Ascending aorta (tissue), 2 donors: ENCODE measurements at places on chromosomes 3 and 15. TPM values are rescaled to one million over a fixed set of nuclear protein-coding genes. Genes with fewer than 3 reads are reported as not detected.
A peak's percentile ranks its signal among the peaks of the same experiment; 100 is the strongest.

DNA sequence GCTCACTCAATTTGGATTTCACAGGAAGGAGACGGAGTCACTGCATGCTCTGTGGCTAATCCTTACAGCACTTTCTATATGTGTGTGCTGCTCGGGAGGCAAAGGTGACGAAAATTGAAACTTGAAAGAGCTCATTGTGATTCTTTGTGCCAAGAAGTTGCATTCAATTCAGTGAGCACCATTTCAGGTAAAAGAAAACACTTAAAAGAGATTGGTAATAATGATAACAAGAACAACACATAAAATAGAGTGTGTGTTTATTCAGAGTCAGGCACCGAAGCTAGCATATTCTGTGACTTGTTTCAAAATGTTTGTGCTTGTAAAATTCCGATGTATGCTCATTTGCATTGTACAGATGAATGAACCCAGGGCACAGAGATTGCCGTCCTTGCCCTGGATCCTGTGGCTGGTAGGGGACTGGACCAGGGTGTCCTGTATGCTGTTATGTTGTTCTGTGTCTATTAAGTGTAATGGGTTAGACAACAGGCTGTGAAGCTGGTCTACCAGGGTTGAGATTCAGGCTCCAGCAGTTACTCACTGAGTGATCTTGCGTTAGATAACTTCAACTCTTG, 193.3 kb upstream of the PROK2 start:
- no peak for DNase-seq

GRCh38 chr3:38039899-38040261, 872 bp downstream of the DLEC1 start:
- DNase-seq = peak; percentile 59

GRCh38 chr3:195823999-195824398, 12.3 kb upstream of the MUC4 start:
- no peak for DNase-seq

GRCh38 chr3:54966979-54967378, 39.1 kb upstream of the LRTM1 start:
- no peak for DNase-seq

GRCh38 chr3:106371221-106371970, 502.6 kb upstream of the CBLB start:
- no peak for DNase-seq

- DNase-seq = no peak
Observed at GRCh38 chr3:22156868-22157267, 405.9 kb upstream of the ZNF385D start.

GRCh38 chr3:119322021-119322834, 28.0 kb downstream of the ARHGAP31 start:
- no peak for DNase-seq

DNA sequence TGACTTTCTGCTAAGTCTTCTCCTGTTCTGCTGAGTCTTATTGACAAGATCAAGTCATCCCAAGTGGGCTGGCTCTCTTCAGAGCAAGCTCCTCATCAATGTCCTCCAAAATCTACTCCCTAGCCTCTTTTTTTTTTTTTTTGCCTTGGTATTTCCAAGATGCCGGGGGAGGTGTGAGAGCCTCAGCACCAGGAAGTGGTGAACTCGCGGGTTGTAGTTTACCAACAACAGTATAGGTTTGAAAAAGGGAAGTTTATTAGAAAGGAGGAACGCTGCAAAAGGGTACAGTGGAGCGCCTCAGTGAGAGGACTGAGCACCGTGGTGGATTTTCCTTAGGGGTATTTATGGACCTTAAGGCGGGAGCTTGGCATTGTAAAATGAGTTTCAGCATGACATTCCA, 94.3 kb upstream of the SGO1 start:
- no peak for DNase-seq

GRCh38 chr15:63523306-63523990, 19.1 kb downstream of the USP3 start:
- no peak for DNase-seq

- no peak for DNase-seq
Observed at GRCh38 chr3:187612656-187613055, 57.5 kb downstream of the SST start.

DNA sequence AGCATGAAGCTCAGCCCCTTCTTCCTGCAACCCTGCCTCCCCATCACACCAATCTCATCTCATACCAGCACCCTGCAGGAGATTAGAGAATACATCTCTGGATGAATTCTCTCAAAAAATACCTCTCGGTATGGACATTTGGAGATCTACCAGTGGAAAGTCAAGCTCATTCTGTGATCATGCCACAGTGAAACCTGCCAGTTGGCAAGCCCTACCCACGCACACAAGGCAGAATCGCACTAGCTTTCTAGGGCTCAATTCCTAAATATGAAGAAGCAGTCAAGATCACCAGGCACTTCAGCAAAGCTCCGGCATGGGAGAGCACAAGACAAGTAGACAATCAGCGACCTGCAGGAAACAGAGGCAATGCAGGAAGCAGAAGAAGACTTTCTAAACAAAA, 221.2 kb downstream of the NTRK3 start:
- DNase-seq = no peak

DNA sequence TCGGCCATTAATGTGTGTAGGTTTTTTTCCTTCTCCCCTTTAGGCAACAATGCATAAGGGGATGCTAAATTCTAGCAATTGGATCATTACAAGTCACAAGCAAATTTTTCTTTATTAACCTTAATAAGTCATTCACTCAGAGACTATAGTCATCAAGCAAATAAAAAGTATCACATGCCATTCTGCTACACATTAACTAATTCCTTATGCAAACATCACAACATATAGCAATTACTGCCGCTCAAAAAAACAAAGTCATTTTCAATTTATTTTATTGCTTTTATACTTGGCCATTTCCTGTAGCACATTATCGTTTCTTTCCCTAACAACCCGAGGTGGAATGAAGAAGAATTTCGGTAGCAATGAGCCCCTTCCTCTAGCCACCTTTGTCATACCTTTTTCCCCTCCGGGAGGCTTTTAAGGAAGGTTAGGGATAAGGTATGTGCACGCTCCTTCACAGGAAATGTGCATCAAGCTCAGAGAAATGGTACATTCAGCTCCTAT, 421.2 kb downstream of the TIGIT start:
- DNase-seq = no peak

DNA sequence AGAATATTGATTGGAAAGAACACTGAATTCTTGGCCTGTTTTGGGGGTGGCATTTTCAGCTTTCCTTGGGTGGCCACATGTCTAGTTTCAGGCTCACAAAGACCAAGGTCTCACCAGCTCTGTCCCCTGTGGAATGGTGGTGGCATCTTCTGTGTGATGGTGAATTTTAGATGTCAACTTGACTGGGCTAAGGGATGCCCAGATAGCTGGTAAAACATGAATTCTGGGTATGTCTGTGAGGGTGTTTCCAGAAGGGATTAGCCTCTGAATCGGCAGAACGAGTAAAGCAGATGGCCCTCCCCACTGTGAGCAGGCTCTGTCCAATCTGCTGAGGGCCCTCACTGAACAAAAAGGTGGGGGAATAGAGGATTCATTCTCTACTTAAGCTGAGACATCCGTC, 34.4 kb upstream of the MYZAP start:
- DNase-seq = no peak

DNA sequence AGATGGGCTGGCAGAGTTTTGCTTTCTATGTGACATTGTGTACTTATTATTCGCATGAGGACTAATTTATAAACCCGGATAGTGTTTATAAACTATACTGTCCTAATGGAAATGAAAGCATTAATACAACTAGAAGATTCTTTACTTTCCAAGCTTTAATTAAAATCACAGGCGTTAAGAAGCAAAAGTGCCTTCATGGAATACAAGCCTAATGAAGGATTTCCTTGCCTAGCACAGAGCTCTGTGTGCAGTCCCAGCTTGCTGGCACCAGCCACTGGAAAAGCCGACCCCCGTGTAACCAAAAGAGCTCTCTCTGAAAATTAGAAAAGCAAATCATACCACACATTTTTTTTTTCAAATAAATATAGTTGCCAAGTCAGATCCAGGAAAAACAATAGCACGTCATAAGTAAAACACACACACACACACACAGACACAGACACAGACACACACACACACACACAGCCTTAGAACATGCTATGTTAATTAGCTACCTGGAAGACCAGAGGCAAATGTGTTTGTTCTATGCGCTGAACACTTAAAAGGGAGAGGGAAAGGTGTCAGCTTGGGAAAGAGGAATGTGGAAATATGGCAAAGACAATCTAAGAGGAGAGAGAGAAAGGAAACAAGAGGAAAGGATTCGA, 1084.2 kb downstream of the TUSC7 start:
- no peak for DNase-seq

DNA sequence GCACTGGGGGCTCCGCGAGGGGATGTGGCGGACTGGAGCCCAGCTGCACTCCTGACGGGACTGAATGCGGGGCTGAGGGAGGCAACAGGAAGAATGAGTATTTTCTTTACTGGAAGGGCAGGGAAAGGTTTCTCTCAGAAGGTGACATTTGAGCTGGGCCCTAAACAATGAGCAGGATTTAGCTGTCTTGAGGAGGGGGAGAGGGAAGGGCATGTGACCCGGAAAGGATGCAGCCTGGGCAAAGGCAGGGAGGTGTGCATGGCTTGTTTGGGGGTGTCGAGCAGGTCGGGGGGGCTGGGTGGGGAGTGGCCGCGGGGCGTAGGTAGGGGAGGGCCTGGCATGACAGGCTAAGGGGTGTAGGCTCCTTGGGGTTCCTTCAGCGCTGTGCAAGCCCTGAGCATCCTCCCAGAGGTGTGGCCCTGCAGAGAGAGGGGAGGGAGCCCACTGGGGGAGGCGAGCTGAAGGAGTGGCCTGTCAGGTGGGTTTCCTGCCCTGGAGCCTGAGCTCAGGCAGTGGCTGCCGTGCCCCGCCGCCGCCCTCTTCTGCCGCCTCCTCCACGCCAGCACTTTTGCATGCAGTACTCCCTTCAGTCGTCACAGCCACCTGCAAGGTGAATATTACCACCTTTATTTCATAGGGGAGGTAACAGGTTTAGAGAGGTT, 17.2 kb upstream of the ANKDD1A start:
- no peak for DNase-seq

GRCh38 chr3:172087198-172087597, 47.8 kb downstream of the FNDC3B start:
- no peak for DNase-seq

DNA sequence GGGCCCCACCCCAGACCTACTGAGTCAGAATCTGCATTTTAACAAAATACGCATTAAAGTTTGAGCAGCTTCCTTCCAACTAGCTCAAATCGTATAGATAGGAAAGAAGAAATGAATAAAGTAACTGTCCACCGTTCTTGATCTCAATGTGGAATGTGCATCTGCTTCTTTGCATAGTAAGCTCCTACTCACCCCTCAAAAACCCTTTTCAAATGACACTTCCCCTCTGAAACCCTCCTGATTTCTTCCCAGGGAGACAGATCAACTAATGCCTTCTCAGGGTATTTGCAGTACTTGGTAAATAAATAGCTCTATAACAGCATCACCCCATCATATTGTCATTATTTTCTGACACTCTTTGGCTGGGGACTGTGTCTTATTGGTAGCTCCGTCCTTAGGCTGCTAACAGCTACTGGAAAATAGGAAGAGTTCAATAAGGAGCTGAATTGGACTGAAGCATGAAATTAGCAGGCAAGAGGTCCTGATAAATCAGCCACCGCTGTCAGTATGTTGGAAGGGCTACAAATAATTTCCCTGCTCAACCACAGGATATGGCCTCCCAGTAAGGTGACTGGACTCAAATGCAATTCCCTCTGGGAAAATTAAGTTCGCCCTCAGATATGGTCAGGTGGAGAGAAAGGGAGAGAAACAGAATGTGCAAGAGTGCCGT, 10.2 kb downstream of the OXTR start:
- DNase-seq = no peak

GRCh38 chr15:97678656-97679055, 281.8 kb upstream of the ARRDC4 start:
- no peak for DNase-seq

GRCh38 chr15:85003593-85004312, 22.1 kb downstream of the PDE8A start:
- no peak for DNase-seq

DNA sequence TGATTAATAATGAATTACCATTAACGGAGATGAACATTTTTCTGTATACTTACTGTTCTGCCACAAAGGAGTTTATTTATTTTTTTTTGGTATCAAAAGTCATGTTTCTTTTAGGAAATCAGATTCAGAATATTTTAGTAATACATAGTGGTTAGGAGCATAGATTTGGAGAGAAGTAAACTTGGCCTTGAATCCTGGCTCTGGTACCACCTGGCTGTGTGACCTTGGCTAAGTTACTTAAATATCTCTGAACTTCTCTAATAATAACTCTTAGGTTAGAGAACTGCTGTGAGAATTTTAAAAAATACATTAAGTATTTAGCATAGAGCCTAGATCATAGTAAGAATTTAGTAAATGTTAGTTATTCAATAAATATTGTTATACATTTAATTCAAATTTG, 309.1 kb downstream of the RBMS3 start:
- no peak for DNase-seq

DNA sequence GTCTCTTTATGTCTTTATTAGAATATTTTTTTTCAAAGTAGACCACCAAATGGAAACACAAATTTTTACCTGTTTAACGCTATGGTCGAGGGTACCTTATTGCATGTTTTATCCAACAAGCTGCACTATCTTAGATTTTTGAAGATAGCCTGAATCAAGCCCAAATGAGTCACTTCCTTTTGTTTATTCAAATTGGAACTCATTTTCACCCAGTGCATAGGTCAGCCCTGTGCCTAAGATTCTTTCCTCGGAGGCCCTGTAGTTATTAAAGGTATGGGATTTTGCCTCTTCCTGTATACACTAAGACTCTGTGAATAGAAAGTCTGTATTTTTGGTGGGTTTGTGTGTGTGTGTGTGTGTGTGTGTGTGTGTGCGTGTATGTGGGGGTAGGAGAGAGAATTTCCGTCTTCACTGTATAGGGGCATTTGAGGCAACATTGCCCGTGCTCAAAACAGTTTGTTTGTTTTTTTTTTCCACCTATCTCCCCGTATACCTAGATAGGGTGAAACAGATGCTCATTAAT, 358.0 kb upstream of the CADM2 start:
- DNase-seq = no peak

- no peak for DNase-seq
Observed at GRCh38 chr15:26518885-26519284, 254.0 kb downstream of the GABRB3 start.

GRCh38 chr3:51796854-51797253, 17.8 kb upstream of the IQCF6 start:
- DNase-seq = no peak

The COL7A1 gene
- 22.2 TPM for total RNA-seq

The PARP15 gene
- total RNA-seq = not detected

The APOD gene
- total RNA-seq = 236 TPM

The FBXO40 gene
- not detected for total RNA-seq

The RHCG gene
- 0.43 TPM for total RNA-seq

The CCDC54 gene
- total RNA-seq = not detected

The CLEC3B gene
- total RNA-seq = 130 TPM

The CEP19 gene
- total RNA-seq = 2.6 TPM

The GLCE gene
- total RNA-seq = 13.9 TPM

The CTNNB1 gene
- 371 TPM for total RNA-seq
